T-helper 17 cell (primary cell): ENCODE measurements at places on chromosomes 16 and 17. TPM values are rescaled to one million over a fixed set of nuclear protein-coding genes. Genes with fewer than 3 reads are reported as not detected.

SLC5A11 gene
- not detected for total RNA-seq

TPSB2 gene
- total RNA-seq = not detected

C1QL1 gene
- not detected for total RNA-seq

CCDC78 gene
- 3.4 TPM for total RNA-seq

ABCA5 gene
- total RNA-seq = 38.6 TPM

PLLP gene
- total RNA-seq = 0.16 TPM

MYO15A gene
- 0.65 TPM for total RNA-seq

STH gene
- total RNA-seq = not detected

- DNase-seq = peak; percentile 68
These were observed at the start of the genes TIGD7 and ZNF75A for GRCh38 chr16:3305109-3306068. TIGD7 (minus strand) TSS chr16:3305430; CDS start chr16:3300614, 4,816 bp downstream. ZNF75A (plus strand) TSS chr16:3305497; CDS start chr16:3308429, 2,932 bp downstream.

DNA sequence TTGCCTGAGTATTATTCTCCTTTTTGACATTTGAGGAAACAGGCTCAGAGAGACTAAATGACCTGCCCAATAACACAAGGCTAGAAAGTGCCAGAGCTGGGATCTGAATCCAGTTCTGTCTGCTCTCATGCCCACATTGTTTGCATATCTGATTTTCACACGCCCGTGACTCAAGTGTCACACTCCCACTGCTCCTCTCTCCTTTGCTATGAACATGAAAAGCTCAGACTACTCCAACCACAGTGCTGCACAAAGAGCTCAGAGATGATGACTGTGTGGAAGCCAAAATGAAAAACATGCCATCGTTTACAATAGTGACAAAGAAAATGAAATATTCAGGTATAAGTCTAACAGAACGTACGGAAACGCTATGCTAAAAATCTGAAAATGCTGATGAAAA, 107.9 kb downstream of the SMG6 start:
- DNase-seq = no peak

DNA sequence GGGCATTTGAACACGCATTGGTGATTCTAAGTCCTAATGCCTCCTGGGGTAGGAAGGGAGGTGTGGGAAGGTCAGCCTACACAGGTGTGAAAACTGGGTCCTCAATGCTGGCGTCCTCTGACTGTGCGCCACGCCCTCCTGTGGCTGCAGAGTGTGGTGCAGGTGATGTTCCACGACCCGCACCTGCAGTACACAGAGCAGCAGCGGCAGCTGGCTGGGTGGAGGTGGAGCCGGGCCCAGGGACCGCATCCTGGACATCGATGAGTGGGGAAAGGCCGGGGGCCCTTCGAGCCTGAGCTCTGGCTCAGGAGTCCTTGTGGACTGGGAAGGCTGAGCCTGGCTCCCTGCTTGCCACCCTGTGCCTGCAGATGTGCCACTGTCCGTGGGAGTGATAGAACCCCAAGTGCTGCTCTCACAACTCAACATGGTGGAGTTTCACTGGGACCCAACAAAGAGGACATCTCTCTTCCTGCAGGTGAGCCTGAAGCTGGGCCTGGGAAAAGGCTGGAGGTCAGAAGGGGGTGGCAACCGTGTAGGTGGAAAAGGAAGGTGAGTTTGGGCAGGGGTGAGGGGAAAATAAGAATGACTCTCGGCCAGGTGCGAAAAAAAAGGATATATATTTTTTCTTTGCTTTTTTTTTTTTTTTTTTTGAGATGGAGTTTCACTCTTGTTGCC, 14.0 kb upstream of the STAC2 start:
- peak; percentile 52 for DNase-seq

- no peak for DNase-seq
These were observed 23.9 kb downstream of the SNX20 start for GRCh38 chr16:50657241-50657640.

DNA sequence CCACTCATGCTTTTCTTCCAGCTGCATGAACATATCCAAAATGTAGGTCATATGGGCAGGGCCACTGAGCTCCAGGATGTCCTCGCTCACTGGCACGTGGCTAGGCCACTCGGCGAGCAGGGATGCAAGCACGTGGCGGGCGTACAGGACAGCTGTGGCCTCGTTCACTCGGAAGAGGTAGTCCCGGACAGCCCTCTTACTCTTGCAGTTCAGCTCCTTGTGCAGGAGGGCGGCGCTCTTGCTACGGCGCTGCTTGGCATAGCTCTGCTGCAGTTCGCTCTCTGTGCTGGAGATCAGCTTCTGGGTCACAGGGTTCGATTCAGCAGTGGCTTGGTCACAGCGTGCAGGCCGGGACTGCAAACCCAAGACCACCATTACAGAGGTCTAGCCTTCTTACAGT, 53.1 kb upstream of the ATP2A3 start:
- no peak for DNase-seq

- DNase-seq = no peak
These were observed 563.9 kb downstream of the TOX3 start for GRCh38 chr16:51982715-51983680.

DNA sequence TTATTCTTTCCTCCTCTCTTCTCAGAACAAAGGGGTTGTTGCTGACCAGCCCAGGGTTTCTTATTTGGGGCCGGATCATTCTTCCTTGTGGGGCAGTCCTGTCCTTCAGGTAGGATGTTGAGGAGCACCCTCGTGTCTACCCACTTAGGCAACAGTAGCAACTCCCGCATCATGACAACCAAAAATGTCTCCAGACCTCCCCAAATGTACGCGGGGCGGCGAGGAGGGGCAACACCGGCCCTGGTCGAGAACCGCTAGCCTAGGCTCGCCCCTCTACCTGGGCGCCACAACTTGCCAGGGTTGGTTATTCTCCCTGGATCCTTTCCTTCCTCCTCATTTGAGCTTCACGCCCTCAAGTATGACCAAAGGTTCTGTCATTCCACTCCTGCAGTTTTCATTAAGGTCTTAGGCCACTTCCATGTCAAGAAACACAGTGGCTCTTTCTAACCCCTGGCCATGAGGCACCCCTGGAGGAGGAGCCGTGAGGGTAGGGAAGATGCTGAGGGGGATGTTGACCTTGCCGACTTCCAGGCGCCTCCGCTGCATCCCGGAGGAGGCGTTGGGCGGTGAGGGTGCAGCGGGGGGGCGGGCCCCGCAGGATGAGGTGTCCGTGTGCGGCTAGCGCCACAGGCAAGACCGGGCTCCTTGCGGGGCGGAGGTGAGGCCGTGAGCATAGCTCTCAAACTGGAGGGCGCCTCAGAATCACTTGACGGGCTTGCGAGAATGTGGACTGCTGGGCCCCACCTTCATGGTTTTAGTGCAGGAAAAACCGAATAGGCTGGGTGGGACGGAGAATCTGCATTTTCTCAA, 712 bp upstream of the SPECC1 start:
- peak; percentile 11 for DNase-seq

- no peak for DNase-seq
These were observed 38.5 kb downstream of the PGS1 start for GRCh38 chr17:78416791-78417530.

- no peak for DNase-seq
These were observed 61.4 kb downstream of the SRCIN1 start for GRCh38 chr17:38544175-38544838.

DNA sequence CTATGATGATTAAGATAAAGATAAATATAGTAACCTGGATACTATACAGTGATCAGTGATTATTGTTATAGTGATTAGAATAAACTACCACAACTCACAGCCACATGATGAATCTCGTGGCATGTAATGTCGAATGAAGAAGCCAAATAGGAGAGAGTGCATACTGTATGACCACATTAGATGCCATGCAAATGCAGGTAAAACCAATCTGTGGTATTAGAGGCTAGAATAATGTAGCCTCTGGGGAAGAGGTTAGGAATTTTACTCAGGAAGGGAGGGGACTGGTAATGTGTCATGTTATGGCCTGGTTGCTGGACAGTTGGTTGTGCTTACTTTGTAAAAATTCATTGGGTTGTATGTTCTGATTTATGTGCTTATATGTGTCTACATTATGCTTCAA, 402.7 kb downstream of the CDH13 start:
- DNase-seq = no peak

GRCh38 chr17:37789771-37790541, 45.1 kb upstream of the HNF1B start:
- no peak for DNase-seq

DNA sequence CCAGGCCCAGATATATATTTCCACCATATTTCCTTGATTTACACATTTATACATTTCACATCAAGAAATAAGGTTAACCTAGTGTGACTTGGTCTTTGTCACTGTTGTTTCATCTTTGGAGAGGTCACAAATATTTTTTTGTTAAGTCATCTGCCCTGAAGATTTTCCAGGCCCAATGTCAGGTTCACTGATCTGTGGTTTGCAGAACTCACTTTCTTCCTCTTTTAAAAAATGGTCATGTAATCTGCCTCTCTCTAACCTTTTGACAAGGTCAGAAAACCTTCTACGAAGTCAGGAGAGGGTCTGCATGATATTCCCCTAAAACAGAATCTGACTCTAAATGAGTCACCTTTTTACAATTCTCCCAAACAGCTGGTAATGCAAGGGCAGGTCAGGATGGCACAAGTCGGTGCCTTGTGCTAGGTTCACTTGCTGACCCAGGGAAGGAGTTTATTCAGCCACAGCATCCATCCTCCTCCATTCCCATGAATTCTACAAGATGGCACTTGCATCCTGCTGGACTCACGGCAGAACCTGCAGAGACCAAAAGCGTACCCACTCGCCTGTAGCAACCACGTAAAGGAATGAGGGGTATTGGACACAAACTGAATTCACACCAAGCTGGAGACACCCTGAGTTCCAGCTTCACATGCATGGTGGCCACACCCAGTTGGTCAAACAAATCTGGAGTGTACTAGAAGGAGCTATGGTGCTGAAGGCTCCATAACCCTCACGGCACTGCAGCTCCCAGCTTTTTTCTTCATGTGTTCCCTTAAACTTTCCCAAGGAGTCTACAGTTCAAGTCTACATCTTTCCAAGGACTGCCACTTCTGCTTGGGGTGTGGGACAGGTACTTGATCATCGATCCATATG, 1.6 kb upstream of the KIAA0513 start:
- DNase-seq = no peak

DNA sequence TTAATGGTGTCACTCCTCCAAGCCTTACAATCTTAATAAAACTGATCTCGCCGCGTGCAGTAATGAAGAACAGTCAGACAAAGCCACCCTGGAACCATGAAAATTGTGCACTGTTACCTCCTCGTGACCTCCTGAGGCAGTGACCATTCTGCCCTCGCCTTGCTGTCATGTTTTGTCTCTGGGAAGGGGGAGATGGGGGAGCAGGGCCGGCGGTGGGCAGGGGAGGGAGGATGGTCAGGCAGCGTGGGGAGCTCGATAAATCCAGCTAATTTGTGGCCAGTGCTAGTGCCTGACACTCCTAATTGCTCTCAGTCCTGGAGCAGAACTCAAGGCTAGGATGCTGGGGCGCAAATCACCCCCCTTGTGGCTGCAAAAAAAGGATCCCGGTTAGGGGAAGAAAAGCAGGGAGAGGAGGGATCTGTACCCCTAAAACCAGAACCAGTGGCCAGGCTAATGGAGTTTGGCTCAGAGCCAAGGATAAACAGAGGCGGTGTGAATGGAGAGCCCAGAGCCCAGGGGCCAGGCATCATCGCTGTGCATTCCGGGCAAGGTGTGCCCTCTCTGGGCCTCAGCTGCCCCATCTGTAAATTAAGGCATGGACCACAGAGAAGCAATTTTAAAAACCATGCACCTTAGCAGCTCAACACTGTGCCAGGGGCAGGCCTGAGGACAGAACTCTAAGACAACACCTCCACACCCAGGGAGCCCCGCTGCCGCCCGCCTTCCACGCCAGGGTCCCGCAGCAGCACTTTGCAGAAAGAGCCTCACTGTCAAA, 113.3 kb downstream of the ZNF423 start:
- DNase-seq = no peak

DNA sequence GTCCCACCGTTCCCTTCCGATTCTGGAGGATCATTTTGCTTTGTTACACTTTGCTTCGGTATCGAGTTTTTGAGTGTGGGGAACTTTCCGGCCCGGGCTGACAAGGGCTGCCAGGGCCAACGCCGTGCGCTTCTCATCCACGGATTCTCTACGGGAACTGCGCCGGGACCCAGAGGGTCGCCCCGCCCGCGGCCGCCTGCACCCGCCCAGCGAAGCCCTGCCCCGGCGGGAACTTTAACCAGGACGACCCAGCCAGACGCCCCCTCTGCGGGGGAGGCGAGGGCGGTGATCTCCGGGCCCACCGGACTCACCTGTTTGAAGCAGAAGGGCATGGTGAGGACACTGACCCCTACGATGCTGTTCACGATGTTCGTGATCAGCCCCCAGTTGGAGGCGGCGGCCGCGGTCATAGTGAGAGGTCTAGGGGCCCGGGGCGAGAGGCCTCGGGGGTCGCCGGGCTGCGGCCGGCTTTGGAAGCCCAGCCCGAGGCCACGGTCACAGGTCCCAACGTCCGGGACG, 536 bp downstream of the SLC38A10 start:
- DNase-seq = no peak

GRCh38 chr16:88070341-88070740, 119.1 kb downstream of the BANP start:
- DNase-seq = no peak
